Stimulated activated CD4-positive, alpha-beta T cell treated with anti-CD3 and anti-CD28 coated beads, Interleukin-4, amount 100 ng/mL, for 48 hours (primary cell): ENCODE measurements at places on chromosomes 1 and 21.

DNA sequence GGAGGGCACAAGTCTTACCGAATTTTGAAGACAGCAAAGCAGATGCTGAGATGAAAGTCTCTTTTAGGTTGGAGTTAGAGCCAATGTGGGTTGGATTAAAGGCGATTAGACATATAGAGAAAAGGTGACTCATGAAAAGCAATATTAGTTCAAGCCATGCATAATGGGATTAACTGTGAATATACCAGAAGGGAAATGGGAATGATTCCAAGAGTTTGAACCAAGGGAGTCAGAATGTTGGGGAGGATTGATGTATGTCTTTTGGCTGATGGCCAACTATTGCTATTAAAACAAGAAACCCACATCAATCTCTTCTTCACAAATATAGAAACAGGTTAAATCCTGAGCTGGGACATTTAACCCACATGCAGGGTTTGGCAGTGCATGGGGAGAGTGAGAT, 1.2 kb downstream of the HMGCS2 start:
- DNase-seq: no peak

GRCh38 chr1:222053790-222054294, 312.0 kb upstream of the DUSP10 start:
- DNase-seq: no peak

DNA sequence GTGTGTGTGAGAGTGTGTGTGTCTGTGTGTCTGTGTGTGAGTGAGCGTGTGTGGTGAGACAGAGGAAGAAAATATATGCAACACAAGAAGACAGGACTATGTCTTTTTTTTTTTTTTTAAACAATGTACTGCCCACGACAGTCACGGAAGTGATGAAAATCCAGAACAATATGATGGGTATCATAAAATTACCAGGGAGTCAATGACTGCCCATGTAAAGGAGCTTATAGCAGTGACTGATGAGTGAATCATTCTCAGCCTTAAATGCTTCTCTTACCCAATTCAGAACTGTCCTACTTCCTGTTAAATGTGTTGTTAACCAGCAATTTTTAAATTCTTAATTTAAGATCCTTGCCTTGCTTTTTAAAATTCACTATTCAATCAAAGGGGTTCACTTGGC, 46.6 kb downstream of the RGS7 start:
- DNase-seq: no peak

DNA sequence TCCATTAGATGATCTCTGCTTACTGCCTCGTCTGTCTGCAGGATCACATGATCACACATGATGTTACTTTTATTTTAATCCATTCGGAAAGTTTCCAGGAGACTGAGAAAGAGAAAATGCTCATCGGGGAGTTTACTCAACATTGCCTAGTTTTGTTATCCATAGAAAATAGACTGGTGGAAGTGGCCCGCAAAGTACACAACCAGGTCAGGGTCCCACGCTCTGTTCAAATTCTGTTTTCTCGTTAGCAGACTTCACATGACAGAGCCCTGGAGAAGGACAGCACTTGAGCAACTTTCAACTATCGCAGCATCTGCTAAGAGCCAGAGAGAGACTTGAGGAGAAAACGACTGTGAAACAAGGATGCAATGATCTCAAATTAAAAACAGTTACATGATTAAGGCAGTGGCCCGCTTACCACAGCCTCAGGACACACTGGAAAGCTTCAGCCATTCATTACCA, 44.2 kb downstream of the ADAMTS1 start:
- DNase-seq: no peak

- no peak for DNase-seq
Measured at GRCh38 chr1:76185207-76185606, 110.7 kb downstream of the ST6GALNAC3 start.

- no peak for DNase-seq
Measured at GRCh38 chr1:37825506-37825905, 17.5 kb upstream of the YRDC start.

DNA sequence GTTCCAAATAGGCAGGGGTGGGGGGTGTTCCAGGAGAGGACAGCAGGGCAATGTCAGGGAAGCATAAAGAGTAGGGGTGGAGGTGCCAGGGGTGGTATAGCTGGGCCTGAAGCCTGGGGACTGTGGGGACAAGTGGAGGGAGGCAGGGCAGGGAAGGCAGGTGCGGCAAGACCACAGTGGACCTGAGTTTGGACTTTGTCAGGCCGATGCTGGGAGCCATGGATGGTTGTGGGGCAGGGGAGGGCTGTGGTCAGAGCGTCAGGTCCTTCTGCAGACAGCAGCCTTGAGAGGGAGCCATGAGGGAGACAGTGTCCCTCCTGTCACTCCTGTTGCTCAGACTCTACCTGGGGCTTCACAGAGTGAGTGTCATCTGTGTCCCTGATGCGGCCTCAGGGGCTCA, 320.3 kb downstream of the PTPRU start:
- DNase-seq: no peak

DNA sequence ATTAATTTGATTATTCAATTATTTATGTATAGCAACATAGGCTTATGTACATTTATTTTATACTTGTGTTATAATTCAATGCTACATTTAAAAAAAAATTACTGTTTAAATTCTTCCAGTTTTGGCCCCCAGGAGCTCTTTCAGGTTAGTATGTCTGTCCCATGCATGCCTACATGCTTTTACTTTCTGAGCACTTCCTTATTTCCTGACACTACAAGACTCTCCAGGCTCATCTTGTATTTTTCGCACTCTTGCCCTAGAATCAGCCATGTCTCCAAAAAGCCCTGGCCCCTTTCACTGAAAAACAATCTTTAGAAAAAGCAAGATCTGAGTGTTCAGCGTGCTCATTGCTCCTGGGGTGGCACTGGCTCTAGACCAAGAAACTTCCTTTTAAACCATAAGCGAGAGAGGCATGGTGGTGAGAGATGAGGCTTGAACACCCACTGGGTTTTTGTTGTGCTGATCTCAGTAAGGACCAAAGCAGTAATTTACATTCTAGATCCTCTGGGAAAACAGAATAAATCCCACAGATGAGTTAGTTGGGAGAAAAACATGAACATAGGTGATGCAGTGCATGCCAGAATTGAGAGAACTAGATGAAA, 95.0 kb downstream of the SLC30A10 start:
- DNase-seq: no peak

DNA sequence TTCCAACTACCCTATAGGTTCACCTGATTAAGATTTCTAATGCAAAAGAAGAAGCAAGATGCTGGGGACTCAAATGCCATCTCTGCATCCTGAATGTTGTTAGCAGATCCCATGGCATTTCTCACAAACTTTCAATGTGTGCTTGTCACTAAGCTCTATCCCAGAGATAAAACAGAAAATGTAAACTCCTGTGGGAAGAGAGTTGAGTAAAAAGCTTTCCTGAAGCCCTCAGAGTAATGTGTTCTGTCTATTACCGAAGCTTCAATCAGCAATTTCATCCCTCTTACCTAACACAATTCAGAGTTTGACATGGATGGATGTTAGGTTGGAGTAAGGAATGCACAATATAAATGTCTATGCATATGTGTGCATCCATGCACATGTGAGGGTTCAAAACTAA, 829.9 kb upstream of the PRMT6 start:
- DNase-seq: no peak

DNA sequence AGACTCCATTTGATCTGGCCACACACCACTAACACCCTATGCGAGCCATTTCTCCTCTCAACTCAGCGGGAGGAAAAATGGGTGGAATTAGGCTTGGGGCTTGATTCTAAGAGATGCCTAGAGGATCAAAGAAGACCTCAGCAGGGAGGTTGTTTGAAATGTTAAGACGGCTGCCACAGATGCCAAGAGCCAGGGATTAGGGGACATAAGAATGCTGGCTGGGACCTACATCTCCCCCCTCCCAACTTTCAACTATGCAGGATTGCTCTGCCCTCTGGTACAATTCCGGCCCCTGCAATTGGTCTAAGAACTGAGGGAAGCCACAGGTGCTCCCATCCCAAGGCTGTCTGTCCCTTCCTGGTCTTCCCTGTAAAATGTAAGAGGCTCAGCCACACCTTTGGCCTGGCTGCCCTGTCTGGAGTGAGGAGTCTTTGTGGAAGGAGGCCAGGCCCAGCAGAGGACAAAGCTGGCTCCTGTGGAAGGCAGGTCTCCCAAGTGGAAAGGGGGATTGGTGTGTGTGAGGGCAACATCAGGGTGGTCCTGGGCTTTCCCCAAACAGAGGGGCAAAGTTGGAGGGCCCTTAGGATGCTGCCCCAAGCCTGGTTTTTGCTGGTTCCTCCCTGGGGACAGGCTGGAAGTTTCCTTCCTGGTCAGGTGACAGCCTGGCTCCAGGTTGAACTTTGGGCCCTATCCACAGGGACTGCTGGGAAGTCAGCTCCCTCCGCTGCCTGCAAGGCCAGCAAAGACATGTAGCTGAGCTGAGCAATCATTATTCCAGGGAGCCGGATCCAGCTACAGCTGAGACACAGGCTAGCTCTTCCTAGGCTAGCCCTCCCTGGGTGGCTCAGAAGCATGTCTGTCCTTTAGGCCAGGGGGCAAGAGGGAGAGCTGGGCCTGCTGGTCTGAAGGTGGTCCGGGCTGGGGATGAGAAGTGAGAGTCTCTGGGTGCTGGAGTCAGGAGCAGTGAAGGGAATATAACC, 34.5 kb upstream of the SYNC start:
- no peak for DNase-seq

- no peak for DNase-seq
Measured at GRCh38 chr1:243924588-243925349, 74.7 kb upstream of the AKT3 start.

GRCh38 chr1:212344905-212345304, 59.7 kb downstream of the PPP2R5A start:
- no peak for DNase-seq
